Lower lobe of right lung (tissue), 2 donors: ENCODE measurements at places on chromosomes 7 and 10.
A peak's percentile ranks its signal among the peaks of the same experiment; 100 is the strongest.

DNA sequence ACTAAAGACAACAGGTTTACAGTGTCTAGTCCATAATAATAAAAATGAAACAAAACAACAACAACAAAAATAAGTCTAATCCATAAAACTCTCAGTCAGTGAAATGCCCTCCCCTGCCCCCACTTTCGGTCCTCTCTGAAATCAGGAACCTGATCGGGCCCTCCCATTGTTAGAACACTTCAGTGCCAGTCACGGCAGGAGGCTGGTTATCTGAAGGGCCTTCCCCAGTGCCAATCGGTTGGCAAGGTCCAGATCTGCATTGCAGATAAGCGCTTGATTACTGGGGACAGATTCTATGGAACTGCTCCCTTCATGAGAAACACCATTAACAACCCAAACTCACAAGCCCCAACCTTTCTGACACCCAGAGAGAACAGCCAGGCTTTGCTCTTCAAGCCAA is 72.2 kb upstream of the EEPD1 start:
- no peak overlapping the region for H3K4me3 ChIP-seq
- H3K27me3 ChIP-seq, result no peaks in the 10 kb centered on the region
- no peaks in the 10 kb centered on the region for H3K4me1 ChIP-seq
- no peak for DNase-seq
- H3K27ac ChIP-seq, result no peak overlapping the region
- no peaks in the 10 kb centered on the region for H3K36me3 ChIP-seq

DNA sequence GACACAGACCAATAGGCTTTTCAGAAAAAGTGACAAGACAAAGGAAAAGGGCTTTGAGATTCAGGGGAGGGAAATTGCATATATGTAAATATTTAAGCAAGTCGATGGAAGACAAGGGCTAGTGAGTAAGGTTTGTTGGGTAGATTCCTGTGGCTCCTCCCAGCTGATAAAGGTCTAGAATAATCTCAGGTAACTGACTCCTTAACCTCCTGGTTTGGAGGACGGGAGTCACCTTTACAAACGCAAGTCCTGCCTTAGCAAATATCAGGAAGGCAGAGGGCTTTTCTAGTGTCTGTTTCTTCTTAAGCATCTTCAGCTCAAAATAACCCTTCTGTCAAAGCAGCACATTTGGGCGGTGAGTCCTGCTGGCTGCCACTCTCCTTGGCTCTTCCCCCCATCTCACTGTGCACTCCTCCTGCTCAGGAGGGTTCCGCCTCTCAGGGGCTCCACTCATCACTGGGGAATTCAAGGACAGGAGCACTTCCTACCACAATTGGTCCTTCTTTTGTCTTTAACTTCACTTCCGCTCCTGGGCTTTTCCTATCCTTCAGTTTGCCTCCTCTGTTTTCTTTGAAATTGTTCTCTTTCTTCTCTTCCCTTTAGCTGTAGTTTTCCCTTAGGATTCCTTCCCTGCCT is 496.3 kb upstream of the KLF6 start:
- peaks cover 21% of the 10 kb centered on the region for H3K4me1 ChIP-seq
- H3K36me3 ChIP-seq, result no peaks in the 10 kb centered on the region
- peak overlapping the region; percentile 55 for H3K27ac ChIP-seq
- no peak overlapping the region for H3K4me3 ChIP-seq

GRCh38 chr10:72598769-72599701 is 26.8 kb downstream of the MICU1 start:
- H3K4me3 ChIP-seq, result no peak overlapping the region
- no peaks in the 10 kb centered on the region for H3K27me3 ChIP-seq
- H3K4me1 ChIP-seq, result no peaks in the 10 kb centered on the region
- no peak for DNase-seq
- H3K36me3 ChIP-seq, result no peaks in the 10 kb centered on the region

DNA sequence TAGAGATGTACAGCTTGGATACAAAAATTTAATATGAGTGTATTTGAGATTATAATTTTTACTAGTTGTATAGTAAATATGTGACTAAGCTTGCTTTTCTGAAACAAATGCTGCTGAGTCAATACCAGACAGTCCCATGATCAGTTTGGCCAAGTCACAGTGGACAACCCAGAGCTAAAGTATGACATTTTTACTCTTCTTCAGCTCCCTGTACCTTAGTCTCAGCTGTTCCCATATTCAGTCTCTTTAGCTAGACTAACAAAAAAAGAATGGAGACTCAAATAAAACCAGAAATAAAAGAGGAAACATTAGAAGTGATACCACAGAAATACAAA is 189.3 kb downstream of the CTNNA3 start:
- H3K27ac ChIP-seq, result no peak overlapping the region
- no peaks in the 10 kb centered on the region for H3K27me3 ChIP-seq
- H3K4me3 ChIP-seq, result no peak overlapping the region
- no peak for DNase-seq
- H3K4me1 ChIP-seq, result no peaks in the 10 kb centered on the region

DNA sequence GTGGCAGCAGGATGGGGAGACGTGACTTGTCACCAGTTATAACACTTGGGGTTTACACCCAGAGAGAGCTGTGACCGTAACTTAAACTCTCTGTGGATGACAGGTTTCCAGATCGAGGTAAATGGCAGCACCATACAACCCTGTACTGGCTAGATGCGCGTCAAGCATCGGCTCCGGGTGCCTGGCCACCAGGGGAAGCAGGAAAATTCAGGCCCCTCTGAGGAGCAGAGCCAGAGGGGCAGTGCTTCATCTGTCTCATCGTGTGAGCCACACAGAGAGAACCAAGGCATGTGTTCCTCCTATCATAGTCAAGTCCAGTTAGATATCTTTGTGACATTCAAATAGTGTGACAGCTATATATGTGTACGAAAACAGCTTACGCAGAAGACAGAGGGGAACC is 652.2 kb upstream of the FOXK1 start:
- H3K27me3 ChIP-seq, result no peaks in the 10 kb centered on the region
- DNase-seq, result no peak
- no peak overlapping the region for H3K4me3 ChIP-seq
- H3K27ac ChIP-seq, result no peak overlapping the region

DNA sequence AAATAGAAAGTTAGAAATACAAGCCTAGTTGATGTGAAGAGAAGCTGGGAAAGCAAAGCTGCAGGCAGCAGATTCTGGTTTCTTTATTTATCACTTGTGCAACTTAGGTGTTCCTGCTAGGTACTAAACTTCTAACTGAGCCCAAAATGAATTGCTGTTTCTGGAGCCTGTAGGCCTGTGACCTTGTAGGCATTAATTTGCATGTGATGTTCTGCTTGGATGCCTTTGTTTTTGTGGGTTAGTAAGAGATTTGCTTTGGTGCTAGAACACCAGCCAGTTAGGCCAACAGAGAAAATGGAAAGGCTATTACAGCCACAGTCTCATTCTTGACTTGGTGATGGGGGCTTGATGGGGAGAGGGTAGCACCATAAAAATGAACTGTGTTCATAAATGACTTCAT is 370.7 kb downstream of the PPP1R3A start:
- no peaks in the 10 kb centered on the region for H3K36me3 ChIP-seq
- DNase-seq, result no peak
- H3K27me3 ChIP-seq, result no peaks in the 10 kb centered on the region
- no peak overlapping the region for H3K27ac ChIP-seq

DNA sequence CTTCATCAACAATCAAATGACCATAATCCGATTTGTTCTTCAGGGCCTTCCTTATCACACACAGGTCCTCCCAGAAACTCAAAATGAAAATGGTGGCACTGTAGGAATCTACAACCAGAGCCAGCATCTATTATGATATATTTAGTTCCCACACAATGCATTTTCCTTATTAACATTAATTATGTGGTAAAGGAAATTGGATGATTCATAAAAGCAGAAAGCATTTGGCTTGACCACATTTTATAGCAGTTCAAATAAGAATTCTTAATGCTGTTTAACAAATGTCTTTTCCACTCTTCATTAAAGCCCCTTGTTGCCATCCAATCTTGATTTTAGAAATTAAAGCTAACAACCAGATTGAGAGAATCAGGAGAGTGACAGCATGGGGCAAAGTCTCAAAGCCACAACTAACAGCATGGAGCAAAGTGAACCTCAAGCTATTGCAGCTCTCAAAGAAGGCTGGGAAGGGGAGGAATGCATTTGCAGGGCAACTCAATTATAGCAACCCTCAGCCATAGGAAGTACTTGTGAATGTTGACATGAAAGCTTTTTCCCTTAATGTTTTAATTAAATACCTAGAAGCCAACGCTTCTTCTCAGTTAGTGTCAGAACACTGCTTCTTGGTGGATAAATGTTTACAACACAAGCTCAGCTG is 549.1 kb downstream of the NXPH1 start:
- H3K36me3 ChIP-seq, result no peaks in the 10 kb centered on the region
- no peaks in the 10 kb centered on the region for H3K27me3 ChIP-seq
- no peak overlapping the region for H3K27ac ChIP-seq
- no peak for DNase-seq

- H3K4me1 ChIP-seq, result peaks cover 42% of the 10 kb centered on the region
- no peaks in the 10 kb centered on the region for H3K27me3 ChIP-seq
- no peak for DNase-seq
- no peaks in the 10 kb centered on the region for H3K36me3 ChIP-seq
- H3K27ac ChIP-seq, result no peak overlapping the region
Observed at GRCh38 chr10:31958856-31959255, 30.2 kb upstream of the ARHGAP12 start.

- peak overlapping the region; percentile 33 for H3K27ac ChIP-seq
- no peaks in the 10 kb centered on the region for H3K36me3 ChIP-seq
- H3K4me3 ChIP-seq, result no peak overlapping the region
- DNase-seq, result no peak
- no peaks in the 10 kb centered on the region for H3K27me3 ChIP-seq
- peaks cover 4% of the 10 kb centered on the region for H3K4me1 ChIP-seq
Observed at GRCh38 chr7:131552053-131552452, 4.4 kb downstream of the PODXL start.

GRCh38 chr10:126242397-126243260 is 145.6 kb downstream of the ADAM12 start:
- no peak overlapping the region for H3K4me3 ChIP-seq
- no peaks in the 10 kb centered on the region for H3K27me3 ChIP-seq
- DNase-seq, result no peak
- peaks cover 5% of the 10 kb centered on the region for H3K4me1 ChIP-seq
- H3K27ac ChIP-seq, result no peak overlapping the region
